ENCODE measurements at places on chromosomes 16 and 17.

DNA sequence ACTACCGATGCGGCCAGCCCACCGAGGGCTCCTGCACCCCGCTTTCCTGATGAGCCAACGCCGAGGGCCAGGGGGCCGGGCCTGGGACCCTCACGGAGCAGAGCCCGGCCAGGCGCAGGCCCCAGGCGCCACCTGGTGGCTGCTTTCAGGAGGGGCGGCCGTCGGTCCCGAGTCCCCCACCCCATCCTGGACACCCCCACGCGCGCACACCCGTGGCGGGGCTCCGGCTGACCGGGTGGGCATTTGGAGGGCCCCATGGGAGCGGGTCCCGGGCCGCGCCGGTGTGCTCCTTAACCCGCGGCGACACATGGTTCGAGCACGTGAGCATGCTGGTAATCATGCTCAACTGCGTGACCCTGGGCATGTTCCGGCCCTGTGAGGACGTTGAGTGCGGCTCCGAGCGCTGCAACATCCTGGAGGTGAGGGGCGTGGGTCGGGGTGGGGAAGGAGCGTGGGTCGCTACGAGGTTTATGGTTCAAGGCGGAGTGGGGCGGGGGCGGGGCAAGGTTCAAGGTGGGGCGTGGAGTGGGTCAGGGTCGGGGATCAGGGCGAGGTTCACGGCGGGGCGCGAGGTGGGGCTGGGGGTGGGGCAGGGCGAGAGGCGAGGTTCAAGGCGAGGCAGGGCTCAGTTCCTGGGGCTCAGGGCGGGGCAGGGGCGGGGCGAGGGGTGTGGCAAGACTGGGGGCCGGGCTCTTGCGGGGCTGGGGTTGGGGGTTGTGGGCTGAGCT lies 30.2 kb downstream of the TPSG1 start:
- DNase-seq, result no peak

DNA sequence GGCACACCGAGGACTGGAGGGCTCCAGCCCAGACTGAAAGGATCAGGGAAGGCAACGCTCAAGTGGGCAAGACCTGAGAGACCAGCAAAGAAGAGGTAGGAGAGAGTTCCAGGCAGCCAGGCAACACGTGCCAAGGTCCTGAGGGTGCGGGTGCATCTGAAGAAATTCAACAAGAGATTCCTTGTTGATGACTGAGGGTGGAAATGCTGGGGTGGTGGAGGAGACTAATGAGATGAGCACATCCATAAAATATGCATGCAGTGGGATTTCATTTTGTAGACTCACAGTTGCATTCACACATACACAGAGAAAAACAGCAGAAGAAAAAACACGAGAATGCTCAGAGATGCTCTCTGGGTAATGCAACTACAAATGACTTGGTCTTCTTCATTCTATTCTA lies 154.8 kb upstream of the FOXF1 start:
- DNase-seq, result no peak

- no peak for DNase-seq
Measured at GRCh38 chr16:736936-737481, 3.8 kb downstream of the CIAO3 start.

GRCh38 chr17:79026376-79027273 lies 2.7 kb downstream of the C1QTNF1 start:
- no peak for DNase-seq

DNA sequence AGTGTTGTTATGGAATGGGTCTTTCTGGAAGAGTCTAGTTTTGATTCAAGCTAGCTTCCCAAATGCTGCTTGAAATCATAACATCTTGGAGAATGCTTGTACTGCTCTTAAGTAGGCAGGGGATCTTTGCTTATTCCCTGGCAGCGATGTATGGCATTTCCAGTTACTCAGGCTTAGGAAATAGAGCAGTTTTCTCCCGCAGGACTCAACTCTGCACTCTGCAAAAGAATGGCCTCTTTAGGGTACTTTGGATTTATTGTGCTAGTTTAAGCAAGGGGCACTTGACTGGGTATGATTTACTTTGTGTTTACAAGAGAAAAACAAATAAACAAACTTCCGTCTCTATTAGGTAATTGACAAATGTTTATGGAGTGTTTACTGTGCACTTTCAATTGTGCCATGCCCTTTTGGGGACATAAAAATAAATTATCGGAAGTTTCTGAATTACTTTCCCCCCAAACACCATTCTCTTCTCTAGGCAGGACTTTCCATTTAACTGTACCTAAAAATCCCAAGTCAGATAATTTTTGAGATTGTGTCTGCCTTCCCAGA lies 164.0 kb downstream of the MAP2K6 start:
- no peak for DNase-seq

- no peak for DNase-seq
Measured at GRCh38 chr17:11081342-11081741, 159.7 kb upstream of the SHISA6 start.

GRCh38 chr16:1001096-1001495 lies 19.5 kb downstream of the SOX8 start:
- DNase-seq, result no peak

GRCh38 chr16:72023962-72024361 lies 15.4 kb downstream of the DHODH start:
- no peak for DNase-seq
